NCI-H1694 treated with DMSO at 0.1 percent for 48 hours (cell line): ENCODE measurements at places on chromosomes 7 and 10.

- no peak for DNase-seq
These were observed 24.1 kb downstream of the SEMA3D start for GRCh38 chr7:85162721-85163120.

GRCh38 chr7:8480527-8480926 is 47.1 kb downstream of the NXPH1 start:
- no peak for DNase-seq

- peak; percentile 84 for DNase-seq
These were observed 154.6 kb downstream of the TPST1 start for GRCh38 chr7:66359656-66360211.

DNA sequence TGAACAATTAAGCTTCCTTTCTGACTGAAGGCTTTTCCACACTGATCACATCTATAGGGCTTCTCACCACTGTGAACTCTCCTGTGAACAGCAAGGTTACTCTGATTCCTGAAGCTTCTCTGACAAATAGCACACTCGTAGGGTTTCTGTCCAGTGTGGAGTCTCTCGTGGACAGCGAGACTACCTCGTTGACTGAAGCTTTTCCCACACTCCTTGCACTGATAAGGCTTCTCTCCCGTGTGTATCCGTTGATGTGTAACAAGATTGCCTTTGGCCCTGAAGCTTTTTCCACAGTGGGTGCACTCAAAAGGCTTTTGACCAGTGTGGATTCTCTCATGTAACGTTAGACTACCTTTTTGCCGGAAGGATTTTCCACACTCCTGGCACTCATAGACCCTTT is 4.4 kb downstream of the ZNF32 start:
- DNase-seq: no peak

DNA sequence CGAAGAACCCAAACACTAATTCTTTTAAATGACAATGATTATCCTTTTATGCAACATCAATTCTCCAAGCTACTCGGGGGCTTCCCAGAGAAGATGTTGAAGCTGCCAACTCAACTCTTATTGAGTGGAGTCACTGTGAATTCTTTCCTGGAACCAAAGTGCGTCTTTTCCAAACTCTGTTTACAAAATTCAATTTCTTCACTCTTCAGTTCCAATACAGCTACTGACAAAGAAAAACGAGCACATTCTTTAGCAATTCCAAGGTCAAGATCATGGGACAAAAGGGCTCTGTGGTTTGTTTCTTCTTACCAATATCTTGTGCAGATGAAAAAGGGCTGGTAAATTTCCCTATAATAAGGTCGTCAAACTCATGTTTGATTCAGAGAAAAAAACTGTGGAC is 74.2 kb downstream of the FAS start:
- no peak for DNase-seq

DNA sequence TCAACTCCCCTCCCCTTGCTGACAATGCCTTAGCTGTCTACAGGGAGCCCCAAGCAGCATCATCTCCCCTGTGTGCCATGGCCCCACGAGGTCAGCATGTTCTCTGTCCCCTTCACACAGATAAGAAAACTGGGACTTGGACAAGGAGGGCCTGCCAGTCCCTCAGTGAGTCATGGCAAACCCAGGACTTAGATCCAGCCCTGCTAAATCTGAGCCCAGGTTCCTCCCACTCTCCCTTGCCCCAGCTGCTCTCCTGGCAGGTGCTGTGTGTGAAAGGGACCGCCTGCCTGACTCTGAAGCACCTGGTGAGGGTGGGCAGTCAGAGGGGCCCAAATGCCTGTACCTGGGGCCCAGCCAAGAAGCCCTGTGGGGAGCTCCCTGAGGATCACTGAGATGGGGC is 7.4 kb downstream of the CRHR2 start:
- no peak for DNase-seq

DNA sequence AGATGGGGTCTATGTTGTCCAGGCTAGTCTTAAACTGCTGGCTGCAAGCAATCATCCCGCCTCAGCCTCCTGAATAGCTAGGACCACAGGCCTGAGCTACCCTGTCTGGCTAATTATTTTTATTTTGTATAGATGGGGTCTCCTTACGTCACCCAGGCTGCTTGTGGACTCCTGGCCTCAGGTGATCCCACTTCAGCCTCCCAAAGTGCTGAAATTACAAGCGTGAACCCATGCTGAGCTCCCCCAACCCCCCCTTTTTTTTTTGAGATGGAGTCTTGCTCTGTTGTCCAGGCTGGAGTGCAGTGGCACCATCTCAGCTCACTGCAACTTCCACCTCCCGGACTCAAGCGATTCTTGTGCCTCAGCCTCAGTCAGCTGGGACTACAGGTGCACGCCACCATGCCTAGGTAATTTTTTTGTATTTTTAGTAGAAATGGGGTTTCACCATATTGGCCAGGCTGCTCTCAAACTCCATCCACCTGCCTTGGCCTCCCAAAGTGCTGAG is 25.4 kb downstream of the FAM25A start:
- DNase-seq: no peak

- no peak for DNase-seq
These were observed 180.1 kb downstream of the RAPGEF5 start for GRCh38 chr7:22176791-22177412.

DNA sequence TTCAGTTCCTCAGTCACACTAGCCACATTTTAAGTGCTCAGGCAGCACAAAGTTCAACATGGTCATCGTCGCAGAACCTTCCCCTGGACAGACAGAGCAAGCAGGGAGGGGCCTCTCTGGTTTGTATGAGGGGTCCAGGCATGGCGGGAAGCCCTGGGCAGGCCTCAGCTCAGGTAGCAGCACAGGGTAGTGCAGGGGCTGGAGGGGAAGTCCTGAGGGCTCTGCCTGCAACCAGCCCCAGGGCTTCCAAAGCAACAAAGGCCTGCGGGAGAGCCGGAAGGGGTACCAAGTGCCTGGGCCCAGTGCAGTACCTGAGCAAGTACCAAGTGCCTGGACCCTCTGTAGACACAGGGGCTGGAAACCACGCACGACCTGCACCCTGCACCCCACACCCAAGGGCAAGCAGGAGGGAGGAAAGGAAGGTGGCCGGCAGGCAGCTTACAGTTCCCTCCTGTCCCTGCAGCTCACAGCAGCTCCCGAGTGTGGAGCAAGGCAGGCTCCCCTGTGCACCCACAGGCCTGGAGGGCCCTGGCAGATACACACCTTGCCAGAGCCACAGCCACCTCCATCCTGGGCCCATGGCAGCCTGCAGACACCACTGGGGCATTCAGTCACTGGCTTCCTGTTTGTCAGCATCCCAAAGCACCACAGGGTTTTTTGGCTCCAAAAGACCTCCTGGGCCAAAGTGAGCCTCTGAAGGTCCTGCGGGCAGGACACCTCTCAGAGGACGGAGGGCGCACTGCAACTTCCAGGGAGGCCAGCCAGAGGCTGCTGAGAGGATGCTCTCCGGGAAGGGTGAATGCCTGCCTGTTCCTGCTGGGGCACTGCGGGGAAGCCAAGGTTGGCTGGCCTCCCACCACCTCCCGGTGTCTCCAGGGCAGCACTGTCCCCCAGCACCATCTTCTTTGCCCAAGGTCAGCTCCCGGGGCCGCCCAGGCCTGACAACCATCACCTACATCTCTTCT is 6.5 kb upstream of the RET start:
- DNase-seq: no peak

GRCh38 chr10:26841733-26842317 is 18.9 kb downstream of the ABI1 start:
- no peak for DNase-seq

GRCh38 chr7:141949451-141949850 is 2.7 kb upstream of the CLEC5A start:
- no peak for DNase-seq

DNA sequence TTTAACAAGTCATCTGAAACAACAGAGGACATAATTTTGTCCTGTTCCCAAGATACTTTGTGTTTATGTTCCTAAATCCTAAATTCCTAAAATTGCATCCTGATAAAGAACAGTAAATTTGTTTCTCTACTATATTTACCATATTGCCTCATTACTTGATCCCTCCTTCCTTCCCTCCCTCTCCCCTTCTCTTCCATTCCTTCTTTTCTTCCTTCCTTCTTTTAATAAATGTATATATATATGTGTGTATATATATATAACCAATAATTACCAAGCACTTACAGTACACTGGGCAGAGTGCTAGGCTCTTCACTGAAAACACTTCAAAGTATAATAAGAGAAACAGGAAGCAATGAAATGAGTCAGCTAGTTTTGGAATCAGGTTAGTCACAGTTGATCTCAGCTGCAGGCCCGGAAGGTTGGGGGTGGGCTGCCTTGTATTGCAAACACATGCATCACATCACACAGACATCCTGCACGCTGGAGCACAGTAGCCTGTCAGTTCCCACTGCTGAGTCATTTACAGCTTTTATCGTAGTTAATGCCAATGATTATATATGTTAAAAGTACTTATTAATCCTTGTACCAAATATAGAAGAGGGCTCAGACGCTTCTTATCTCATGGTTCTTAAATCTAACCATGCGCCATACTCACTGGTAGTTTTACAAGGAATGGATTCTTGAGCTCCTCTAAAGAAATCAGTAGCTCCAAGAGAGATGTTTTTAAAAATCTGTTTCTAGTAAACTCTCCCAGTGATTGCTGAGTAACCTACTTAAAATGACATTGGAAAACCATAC is 551.7 kb downstream of the GRM8 start:
- peak; percentile 79 for DNase-seq

GRCh38 chr10:99938563-99938962 is 71.2 kb downstream of the DNMBP start:
- no peak for DNase-seq

DNA sequence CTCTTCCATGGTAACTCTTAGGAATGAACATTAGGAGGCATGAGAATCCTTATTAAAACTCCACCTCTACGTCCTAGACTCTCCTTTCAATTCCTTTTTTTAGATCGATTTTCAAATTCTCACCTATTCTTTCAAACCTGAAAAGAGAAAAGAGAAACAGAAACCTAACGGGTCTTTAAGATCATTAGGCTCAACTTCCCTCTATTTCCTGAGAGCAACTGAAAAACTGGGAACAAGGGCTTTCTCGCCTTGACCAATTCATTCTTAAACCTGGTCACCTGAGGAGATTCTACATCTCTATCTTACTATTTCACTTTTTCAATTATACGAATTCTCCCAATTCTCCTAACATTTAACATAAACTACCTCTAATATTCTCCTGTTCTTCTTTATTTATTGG is 2.8 kb downstream of the TFEC start:
- no peak for DNase-seq
